ENCODE measurements at places on chromosomes 1 and 21.

GRCh38 chr21:22363504-22363903 lies 1365.3 kb downstream of the NCAM2 start:
- DNase-seq, result no peak

GRCh38 chr1:172185211-172185610 lies 235.3 kb upstream of the C1orf105 start:
- DNase-seq, result peak; percentile 82

DNA sequence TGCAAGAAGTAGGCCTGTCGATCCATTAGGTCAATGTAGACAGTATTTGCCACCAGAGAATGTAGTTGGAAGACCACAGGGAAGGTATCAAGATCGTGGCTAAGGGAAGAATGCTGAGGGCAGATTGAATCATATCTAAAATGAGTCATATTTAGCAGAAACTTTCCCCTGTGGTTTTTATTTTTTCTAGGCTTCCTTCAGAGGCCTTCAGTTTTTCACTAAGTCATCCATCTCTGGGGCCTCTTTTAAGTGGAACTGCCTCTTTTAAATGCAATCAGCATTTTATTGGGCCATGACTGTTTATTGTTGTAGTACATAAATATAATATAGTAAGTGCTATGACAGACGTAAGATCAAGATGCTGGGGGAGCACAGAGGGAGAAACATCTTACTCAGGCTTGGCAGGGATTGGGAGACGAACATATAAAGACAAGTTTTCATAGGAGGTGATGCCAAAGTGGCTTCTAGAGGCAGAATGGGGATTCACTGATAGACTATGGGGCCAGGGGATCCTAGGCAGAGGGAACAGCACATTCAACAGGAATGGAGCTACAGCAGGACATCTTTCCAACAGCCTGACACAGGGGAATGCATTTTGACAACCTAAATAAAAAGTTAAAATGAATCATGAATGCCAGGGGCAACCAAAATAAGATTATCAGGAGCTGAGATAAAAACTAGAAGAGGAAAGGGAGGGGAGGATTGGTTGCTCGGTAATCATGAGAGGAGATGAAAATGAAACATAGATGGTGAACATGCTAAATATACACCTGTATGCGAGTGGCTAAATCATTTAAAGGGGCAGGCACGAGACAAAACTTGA lies 20.1 kb downstream of the UBE2U start:
- DNase-seq, result no peak

DNA sequence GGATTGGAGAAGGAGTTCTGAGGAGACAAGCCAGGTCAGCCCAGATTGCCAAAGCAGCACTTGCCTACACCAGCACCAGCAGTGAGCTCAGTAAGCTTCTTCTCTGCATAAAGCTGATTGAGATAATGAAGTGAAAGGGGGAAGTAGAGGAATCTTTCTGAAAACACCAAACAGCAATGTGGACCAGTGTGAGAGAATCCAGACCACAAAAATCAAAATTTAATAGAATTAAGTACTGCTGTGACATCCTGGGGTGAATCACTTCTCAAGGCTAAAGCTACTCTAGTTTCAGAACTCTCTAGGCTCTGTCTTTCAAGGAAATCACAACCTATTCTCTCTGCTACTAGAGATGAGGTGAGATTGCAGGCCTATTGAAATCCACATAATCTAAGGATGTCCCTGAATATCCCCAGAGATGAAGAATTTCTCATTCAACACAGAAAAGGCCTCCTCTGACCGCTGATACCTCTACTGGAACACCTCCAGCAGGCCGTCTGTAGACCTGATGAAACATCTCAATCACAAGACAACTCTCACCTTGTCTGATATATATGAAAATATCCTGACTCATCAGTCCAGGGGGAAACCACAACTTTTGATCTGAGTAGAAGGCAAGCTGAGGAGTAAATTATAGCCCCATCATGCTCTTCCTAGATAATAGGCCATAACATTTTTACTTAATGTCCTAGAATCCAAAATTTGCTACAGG lies at the start of gene FCRL4:
Gene FCRL4 (minus strand): TSS at position 127 of the 709 bp plus-strand sequence. CDS start 141 bp downstream, outside the sequence.
- DNase-seq, result no peak

DNA sequence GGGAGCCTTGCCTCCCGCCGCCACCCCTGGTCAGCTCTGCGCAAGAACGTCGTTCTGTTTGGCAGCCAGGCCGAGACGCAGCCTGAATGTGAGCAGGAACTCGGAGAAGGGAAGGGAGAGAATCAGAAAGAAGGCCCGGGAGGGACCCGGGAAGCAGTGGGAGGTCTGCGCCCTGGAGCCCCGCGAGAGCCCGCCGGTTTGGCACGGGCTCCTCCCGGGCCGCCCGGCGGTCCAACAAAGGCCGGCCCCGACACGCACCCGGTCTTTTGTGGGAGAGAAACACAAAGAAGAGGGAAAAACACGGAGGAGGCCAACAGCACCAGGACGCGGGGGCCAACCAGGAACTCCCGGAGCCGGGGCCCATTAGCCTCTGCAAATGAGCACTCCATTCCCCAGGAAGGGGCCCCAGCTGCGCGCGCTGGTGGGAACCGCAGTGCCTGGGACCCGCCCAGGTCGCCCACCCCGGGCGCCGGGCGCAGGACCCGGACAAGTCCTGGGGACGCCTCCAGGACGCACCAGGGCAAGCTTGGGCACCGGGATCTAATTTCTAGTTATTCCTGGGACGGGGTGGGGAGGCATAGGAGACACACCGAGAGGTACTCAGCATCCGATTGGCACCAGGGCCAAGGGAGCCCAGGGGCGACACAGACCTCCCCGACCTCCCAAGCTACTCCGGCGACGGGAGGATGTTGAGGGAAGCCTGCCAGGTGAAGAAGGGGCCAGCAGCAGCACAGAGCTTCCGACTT lies 2.7 kb upstream of the OLIG2 start:
- no peak for DNase-seq

GRCh38 chr1:183609313-183609712 lies 19.1 kb upstream of the NCF2 start:
- no peak for DNase-seq

DNA sequence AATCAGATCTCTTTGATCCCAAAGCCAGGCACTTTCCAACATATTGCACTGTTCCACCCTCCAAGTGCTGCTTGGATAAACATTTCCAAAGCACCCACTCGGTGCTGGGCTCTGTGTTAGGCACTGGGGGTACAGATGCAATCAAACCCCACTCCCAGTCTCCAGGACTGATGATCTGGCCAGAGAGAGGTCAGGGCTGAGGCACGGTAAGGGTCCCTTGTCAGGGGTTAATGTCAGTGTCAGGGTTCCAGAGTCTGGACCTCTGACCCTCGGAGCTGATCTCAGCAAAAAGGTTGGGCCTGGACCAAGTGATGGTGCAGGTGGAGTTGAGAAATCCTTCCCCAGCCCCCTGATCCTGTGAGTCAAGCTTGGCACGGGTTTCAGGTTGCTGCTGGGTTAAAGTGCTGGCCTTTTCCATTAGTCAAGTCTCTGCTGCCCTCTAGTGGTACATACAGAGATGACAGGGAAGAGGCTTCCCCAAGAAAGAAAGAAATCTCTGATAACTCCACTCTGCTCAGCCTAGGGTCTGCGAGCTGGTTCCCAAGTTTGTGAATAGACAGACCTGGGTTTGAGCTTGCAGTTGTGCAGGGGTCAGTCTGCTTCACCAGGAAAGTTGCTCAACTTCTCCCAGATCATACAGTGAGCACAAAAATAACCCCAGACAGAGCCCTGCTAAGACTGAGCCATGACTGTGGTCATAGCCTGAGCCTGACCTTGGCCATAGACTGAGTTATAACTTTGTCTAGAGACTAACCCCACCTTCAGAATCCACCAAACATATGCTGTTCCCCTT lies 74.6 kb downstream of the DMRTA2 start:
- peak; percentile 44 for DNase-seq

DNA sequence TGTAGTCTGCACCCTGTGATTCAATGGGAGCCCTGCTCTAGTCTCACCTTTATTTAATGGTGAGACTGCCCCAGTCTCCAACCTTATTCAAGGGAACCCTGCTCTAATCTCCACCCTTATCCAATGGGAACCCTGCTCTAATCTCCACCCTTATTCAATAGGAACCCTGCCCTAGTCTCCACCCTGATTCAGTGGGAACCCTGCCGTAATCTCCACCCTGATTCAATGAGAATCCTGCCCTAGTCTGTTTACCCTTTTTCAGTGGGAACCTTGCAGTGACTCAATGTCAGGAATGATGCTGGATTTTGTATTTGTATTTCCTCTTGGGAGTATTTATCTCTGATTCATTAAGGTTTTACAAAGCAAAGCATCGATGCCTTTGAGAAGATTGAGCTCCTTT lies 39.5 kb downstream of the TRPM2 start:
- DNase-seq, result no peak

Measured in forelimb muscle (tissue), 1 donor.